ENCODE measurements at places on chromosomes 11 and 22. TPM values are rescaled to one million over a fixed set of nuclear protein-coding genes. Genes with fewer than 3 reads are reported as not detected.

- peak; percentile 25 for DNase-seq
Observed at GRCh38 chr11:36304351-36304750, 8.3 kb downstream of the PRR5L start.

DNA sequence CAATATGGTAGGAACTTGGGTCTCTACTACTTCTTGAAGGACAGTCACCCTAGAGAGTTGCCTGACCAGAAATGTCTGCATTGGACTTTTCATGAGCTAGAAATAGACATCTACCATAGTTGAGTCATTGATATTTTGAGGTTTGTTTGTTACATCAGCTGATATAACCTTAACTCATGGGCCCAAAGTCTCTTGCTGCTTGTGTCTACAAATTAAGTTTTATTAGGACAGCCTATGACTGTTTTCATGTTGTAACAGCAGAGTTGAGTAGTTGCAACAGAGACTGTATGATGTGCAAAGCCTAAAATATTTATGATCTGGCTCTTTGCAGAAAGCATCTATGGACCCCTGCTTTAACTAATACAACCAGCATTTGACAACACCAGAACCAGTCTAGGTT is 155.3 kb downstream of the MIAT start:
- no peak for DNase-seq

DNA sequence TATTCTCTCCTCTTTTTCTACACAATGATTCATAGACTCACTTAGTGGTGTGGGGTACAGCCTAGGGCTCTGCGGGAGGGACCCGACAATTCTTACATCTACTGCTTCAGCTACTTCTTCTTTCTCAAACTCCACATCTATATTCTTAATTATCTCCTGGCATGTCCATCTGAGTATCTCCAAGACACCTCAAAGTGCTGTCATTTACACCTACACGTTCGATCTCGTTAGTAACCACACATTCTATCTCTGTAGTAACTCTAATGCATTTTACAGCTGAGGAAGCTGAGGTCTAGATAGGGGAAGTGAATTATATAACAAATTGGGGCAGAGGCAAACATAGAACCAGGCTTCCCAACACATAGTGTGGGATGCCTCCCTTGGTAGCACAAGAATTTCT is 27.7 kb upstream of the RRM1 start:
- DNase-seq: no peak

DNA sequence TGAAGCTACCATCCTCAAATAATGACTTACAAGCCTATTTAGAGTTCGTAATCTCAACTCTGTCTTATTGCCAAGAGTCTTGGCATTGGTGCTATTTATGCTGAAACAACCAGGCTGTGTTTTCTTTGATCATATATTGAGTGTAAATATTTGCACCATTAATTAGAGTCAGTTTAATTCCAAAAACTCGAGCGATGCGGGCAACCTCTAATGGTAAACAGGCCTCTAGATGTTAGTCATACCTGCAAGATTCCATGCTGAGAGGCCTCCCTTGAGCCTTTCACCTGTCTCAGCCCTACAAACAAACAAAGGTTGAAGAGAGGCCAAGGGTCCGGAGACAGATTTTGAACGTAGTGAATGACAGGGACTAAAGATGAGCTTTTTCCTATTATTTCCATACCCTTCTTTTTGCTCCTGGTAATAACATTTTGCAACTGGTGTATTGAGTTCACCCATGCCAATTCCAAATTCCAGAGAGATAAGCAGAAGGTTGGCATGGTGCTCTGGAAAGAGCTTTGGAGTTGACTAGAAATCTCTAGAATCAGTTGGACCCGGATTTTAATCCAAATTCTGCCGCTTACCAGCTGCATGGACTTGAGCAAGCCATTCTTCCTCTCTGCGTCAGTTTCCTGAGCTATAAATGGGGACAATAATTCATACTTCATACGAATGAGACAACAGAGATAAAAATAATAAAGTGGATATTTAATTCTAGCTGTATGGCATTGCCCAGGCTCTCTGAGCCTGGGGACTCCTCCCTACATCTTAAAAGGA is 99.1 kb upstream of the ANO1 start:
- no peak for DNase-seq

DNA sequence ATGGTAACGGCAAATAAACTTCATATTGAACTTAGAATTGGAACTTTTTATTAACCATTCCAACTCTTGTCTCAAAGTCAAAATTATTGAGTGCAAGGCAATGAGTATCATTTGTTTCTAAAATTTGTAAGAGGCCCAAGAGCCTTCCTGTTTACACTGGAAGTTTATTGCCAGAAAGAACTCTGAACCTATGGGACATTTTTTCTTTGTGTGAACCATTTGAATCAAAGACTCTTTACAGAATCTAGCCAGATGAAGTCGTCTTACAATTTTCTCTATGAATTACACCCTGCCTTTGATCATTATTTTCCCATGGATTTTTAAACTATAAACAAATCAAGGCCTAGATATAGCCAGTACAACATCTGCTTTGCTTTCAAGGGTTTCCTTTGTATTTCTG is 2.3 kb upstream of the GUCY1A2 start:
- peak; percentile 95 for DNase-seq

- no peak for DNase-seq
Observed at GRCh38 chr11:123041185-123041584, 20.8 kb downstream of the HSPA8 start.

DNA sequence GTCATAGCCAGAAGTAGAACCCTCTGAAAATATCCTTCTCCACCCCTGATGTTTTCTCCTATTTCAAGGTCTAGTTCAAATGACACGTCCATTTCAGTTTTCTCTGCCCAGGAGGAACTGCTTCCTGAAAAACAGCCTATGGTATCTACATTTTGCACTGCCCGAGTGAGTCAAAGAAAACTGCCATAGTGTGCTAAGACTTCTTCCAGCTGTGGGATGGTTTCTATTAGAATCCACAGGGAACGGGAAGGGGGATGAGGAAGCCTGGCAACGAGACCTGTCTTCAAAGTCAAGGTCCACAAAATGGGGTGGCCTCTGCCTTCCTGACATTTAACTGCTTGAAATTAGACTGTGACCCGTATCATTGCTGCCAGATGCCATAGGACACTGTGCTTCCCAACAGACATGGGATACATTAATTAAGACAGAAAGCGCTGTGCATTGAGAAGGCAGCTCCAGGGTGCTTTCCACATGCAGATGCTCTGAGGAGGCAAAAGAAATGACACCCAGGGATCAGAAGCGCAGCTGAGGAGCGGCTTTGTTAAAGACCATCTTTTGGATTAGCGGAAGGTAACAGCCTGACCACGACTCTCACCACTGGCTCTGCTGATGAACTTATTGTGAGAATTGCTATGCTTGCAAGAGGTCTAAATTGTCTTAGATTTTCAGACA is 39.4 kb upstream of the NUP50 start:
- no peak for DNase-seq

DNA sequence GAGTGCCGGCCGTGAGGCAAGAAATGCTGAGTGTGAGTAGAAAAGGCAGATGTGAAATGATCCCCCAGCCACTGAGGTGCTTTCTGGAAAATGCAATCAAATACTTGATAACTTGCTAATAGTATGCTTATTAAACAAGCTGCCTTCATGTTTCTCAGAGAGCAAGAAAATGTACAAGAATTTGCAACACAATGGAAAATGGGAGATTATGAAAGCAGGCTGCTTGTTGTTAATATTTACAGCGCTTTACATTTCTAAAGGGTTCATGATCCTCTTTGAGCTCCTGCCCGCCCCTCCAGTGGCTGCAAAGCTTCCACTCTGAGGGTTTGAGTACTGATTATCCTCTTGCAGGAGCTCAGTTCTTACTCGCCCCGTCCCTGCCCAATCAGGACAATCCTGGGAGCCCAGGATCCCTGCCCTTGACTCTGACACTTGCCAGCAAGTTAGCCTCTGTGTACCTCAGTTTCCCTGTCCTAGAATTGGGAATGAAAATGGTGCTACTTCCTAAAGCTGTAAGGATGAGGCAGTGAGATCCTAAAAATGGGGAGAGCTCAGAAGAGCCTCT is 645.1 kb downstream of the TBC1D22A start:
- DNase-seq: no peak

DNA sequence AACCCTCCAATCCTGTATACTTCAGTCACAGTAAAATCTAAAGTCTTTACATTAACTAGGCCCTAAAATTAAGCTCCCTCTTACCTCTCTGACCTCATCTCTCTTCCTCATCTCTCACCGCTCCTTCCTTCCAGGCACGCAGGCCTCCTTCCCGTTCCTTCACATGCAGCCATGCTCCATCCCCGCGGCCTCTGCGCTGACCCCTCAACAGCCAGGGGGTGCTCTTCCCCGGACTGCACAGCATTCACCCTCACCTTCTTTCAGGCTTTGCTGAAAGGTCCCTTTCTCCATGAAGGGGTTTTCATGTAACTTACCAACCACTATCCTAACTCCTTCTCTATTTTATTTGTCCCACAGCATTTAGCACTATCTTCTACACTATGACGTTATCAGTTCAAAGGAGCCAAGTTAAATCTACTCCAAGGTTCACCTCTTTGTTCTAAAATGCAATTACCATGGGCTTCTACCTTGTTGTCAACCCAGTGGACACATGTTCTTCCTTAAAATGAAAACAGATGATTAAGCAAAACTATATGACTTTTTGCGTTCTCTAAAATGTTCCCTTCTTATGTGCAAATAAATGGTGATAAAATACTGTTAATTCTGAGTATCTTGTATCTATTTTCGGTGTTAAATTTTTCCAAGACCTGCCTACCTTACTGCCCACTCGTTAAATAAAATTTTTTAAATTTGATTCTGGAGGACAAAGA is 57.8 kb upstream of the APOA1 start:
- no peak for DNase-seq

GRCh38 chr11:112852143-112852866 is 108.9 kb upstream of the NCAM1 start:
- peak; percentile 0 for DNase-seq

- no peak for DNase-seq
Observed at GRCh38 chr11:95016139-95016538, 8.9 kb upstream of the KDM4E start.

- DNase-seq: peak; percentile 58
Observed at GRCh38 chr11:23124996-23125395, 264.7 kb upstream of the CCDC179 start.

- peak; percentile 73 for DNase-seq
Observed at GRCh38 chr11:69115586-69116560, 39.9 kb upstream of the SMIM38 start.

DNA sequence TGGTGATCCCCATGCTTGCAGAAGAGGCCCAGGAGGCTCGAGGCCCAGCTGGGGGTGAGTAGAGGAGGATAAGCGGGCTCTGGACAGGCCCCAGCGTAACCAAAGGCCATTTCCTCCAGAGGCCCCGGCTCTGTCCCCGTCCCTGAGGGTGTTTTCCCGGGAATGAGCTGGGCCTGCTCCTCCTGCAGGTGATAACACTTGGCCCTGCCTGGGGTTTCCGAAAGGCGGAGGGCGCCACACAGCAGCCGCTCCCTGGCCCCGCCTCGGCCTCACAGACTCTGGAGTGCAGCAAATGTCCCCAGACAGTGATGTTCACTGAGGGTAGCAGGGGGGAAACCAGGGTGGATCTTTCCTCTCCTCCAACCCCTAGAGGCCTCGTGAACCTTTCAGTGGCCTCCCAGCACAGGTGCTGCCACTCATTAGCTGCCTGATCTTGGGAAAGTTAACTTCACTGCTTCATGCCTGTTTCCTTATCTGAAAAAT is 10.5 kb upstream of the MGAT3 start:
- DNase-seq: no peak

- peak; percentile 25 for DNase-seq
Observed at GRCh38 chr11:61392981-61393595, 701 bp downstream of the TMEM216 start.

DNA sequence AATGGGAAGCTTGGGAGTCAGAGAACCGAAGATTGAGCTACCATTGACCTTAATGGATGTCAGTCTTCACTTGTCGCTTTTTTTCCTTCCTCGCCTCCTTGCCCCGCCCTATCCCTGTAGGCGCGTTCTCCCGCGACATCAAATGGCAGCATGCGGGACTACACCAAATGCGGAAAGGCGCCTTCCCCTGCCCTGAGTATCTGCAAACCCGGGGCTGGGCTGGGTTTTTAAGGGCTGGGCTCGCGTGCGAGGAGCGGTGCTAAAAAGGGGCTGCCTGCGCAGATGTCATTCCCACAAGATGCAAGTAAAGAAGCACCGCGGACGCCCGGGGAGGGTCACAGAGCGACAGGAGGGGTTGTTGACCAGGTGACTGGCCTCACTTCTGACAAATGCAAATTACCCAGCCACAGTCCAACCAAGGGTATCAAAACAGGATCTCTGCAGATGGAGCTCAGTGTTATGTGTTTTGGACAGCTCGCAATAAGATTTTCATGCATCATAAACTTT is 4.7 kb upstream of the FAM111B start:
- peak; percentile 67 for DNase-seq

BCO2 gene
- 8.2 TPM for total RNA-seq

ASPHD2 gene
- total RNA-seq: 1.4 TPM
